ENCODE measurements at places on chromosomes 2 and 18.

- no peak for DNase-seq
Observed at GRCh38 chr2:224022486-224022885, 16.6 kb downstream of the SERPINE2 start.

DNA sequence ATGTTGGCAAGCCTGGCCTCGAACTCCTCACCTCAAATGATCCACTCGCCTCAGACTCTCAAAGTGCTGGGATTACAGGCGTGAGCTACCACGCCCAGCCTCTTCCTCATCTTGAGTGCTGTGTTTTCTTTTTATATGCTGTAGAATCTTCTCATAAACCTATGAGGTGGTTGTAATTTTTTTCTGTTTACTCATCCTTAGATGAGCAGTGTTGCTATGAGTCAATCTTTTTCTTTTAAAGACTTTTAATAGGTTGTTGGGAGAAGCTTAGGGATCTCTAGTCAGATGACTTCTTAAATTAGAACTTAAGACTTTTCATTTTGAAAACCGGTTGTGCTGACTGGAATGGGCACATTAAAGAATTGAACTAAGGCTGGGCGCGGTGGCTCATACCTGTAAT is 8.7 kb upstream of the AAK1 start:
- DNase-seq, result no peak

- no peak for DNase-seq
Observed at GRCh38 chr18:56089612-56090258, 501.7 kb upstream of the TCF4 start.

DNA sequence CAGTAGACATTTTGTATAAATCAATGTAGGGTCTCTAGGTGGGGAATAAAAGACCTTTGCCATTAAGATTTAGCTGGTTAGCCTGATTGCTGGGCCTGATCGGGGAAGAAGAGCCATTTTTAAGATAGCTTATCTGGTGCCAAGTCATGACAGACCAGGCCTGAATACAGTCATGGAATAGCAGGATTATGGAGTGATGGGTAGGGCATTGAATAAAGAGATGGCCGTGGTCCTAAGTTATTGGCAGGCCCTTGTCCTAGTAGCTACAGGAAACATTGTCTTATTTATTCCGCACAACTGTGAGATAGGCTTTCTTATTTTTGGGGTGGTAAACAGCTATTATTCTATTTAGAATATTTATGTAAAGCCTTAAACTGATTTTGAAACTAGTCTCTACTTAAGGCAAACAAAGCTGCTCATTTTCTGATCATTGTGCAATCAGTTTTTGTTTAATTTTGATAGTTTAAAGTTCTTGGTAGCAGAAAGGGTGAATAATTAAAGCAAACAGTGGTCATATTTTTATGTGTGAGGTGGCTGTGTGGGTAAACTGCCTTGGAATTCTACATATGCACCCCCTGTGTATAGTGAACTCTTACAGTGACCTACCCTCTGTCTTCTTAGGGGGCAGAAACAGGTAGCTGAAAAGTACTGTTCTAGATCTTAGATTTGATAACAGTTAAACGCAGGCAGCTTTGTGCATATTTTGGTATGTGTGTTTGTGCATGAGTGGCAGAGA is 22.6 kb downstream of the ZNF236 start:
- no peak for DNase-seq

DNA sequence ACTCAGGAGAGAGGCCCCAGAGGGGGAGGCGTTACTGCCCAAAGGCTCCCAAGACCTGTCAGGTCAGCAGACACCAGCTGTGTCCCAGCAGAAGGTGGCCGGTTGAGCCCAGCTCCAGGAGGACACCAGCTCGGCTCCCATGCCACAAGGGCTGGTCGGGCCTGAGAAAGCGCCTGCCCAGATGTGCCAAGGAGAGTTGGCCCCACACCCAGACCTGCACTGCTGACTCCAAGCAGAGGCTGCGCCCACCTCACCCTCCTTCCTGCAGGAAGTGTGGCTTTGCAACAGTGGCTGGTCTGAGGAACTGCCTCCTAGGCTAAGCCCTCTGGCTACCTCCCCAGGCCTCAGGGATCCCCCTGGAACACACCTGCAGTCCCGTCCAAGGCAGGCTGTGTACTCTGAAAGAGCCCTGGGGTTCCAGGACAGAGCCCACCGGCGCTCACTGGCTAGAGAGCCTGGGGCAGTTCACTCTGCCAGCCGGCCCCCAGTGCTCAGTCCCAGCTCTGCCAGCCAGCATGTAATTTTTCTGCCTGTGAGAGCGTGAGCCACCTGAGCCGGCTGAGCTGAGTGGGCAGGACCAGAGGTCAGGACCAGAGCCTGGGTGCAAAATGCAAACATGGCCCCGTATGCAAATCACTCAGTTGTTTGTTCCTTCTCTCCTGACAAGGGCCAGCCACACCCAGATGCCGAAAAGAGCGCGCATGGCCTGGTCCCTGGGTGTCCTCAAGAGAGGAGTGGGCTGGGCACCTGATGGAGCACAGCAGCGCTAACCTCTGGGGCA is 36.9 kb upstream of the PTMA start:
- DNase-seq, result no peak

GRCh38 chr2:12416600-12416999 is 300.1 kb upstream of the TRIB2 start:
- peak; percentile 64 for DNase-seq

- DNase-seq, result no peak
Observed at GRCh38 chr18:9526458-9526857, 51.1 kb downstream of the RALBP1 start.

DNA sequence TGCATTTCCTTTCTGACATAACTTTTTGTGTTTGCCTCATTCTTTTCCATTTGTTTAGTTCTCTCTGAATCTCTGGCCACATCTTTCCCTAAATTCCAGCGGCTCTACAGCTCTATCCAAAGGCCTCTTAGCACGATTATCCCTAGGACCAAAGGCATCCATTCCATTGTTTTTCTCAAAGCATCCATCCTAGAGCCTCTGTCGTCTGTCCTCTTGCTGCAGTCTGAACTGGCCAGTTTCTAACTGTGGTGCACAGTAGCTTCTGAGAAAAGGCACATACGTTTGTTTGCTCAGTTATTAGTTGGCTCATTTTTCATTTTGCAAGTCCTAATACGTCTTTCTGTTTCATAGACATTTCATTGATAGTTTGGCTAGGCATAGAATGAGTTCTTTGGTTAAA is 45.7 kb upstream of the TCF7L1 start:
- DNase-seq, result no peak

DNA sequence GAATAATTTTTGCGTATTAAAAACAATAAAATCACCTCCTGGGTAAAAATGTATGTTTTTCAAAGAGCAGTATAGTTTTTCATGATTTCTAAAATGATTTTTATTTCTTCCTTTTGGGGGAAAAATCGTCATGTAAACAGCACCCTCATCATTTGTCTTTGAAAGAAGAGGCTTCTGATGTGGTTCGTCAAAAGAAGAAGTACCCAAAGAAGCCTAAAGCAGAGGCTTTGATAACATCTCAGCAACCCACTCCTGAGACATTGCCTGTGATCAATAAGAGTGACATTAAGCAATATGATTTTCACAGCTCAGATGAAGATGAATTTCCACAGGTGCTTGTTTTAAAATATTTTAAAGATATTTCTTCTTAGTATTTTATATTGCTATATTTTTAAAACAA is 110.2 kb upstream of the KIF5C start:
- DNase-seq, result no peak

- DNase-seq, result peak; percentile 36
Observed at GRCh38 chr2:174035981-174036742, 71.0 kb upstream of the SP3 start.

DNA sequence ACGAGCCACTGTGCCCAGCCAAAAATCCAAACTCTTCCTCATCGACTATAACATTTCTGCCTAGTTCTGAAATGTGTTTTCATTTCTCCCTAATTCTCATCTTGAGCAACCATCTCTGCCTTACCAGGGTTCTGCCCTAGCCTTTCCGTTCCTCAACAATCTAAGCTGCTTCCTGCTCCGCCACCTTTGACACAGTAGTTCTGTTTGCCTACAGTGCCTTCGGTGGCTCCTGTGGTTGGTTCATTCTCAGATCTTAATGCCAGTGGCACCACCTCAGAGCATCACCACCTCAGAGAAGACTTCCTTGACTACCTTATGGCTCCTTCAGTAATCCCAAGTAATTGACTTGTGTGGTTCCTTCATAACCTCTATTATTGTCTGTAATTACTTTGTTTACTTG is 3.8 kb downstream of the SOCS6 start:
- DNase-seq, result no peak

DNA sequence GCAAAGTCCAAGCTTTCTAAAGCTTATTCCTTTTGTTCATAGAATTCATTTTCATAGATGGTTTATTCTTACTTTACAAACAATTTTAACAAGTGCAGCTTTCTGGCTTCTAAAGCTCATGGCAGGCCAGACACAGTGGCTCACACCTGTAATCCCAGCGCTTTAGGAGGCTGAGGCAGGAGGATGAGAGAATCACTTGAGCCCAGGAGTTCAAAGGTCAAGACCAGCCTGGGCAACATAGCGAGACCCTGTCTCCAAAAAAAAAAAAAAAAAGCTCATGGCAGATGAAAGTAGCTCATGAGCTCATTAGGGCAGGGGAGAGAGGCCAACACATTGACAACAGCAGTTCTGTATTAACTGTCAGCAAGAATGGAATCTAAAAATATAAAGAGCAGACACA is 28.1 kb upstream of the NPC1 start:
- peak; percentile 23 for DNase-seq

- no peak for DNase-seq
Observed at GRCh38 chr2:18527326-18527725, 33.1 kb downstream of the RDH14 start.

DNA sequence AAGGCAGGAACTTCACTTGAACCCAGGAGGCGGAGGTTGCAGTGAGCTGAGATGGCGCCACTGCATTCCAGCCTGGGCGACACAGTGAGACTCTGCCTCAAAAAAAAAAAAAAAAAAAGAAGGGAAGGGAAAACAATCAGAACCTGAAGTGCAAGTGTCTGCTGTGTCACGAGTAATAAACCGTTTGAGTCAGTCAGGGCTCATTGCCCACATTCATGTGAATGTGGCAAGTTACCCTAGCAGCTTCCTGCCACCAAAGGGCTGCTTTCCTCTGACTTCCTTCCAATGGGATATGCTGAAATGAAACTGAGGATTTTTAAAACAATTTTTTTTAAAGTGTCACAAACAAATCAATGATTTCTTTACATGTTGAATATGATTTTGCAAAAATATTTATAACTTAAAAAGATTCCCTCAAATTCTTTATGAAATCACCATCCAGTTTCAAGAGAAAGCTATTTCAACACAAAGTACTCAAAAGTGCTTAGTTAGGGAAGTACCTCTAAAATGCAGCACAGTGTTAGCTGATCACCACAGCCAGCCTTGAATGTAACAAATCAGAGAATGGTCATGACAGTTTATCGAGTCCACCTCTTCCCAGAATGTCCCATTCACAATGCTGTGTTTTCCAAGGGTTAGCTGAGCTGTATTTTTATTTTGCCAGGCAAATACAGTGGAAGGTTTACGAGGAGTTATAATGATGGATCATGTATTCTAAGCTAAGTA is 36.4 kb downstream of the WDSUB1 start:
- peak; percentile 87 for DNase-seq

DNA sequence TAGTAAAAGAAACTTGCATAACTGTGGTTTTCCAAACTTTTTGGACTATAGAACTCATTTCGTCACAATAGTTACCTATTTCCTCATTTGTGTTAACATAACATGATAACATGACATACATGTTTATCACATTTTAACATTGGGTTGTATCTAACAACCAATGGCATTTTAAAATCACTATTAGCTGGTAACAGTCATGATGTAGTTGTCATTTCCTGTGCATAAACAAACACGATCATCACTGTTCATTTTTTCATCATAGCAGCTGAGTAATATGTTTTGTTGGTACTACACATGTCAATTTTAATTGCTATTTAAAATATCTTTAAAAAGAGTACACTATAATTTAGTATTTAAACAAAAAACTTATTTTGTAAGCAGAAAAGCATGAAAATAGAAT is 402.4 kb downstream of the SATB2 start:
- DNase-seq, result no peak

- no peak for DNase-seq
Observed at GRCh38 chr2:203177361-203177760, 61.5 kb upstream of the CYP20A1 start.

DNA sequence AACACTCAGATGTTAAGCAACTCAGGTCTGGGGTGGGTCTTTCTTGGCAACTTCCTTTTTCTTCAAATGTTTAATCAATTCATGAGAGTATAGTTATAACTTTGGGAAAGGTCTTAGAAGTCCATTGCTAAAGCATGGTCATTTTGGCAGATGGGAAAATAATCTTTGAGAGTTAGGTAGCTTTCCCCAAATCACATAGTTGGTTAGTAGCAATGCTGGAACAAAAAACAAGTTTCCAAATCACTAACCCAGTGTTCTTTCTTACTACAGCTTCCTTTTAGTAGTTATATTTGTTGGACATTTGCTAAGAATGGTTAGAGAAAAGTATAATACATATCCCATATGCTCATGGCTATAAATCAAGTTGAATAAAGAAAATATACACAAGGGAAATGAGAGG is 185.2 kb upstream of the SLC14A2 start:
- DNase-seq, result no peak

DNA sequence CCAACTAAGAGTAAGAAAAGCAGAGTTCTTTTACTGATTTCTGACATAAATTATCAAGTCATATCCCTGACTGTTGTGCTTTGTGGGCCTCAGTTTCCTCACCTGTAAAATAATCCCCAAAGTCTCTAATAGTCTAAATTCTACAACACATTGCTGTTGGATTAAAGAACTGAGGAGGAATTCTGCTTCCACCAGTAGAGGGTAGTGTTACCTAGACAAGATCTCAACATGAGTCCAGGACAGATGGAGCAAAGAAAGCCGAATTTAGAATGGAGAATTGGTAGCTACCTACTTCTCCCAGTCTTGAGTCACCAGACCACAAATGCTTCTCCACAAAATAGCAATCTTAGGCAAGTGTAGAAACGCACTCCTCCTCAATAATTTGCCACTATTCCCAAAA is 462.5 kb upstream of the FSHR start:
- no peak for DNase-seq

DNA sequence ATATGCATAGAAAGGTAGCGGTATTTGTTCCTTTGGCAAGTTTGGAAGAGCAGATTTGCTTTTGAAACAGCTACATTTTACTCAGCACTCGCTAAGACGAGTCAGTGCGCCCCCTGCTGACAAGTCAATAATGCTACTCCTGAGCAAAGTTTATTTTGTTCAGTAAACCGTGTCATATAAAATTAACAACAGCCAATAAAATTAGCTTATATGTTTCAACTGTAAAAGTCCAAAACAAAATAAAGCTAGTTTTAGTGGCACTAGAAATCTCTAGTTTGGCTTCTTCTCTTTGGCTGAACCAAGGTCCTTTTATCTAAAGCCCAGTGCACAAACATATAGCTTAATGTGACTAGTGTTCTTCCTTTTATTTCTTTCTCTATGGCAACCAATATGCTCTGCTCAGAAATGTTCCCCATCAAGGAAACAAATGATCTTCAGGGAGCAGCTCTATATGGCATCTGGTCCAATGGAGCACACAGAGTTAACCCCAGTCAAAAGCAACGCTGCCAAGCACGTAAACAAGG is 4.2 kb upstream of the POU3F3 start:
- peak; percentile 53 for DNase-seq
